ENCODE measurements at places on chromosomes 3 and 15.

DNA sequence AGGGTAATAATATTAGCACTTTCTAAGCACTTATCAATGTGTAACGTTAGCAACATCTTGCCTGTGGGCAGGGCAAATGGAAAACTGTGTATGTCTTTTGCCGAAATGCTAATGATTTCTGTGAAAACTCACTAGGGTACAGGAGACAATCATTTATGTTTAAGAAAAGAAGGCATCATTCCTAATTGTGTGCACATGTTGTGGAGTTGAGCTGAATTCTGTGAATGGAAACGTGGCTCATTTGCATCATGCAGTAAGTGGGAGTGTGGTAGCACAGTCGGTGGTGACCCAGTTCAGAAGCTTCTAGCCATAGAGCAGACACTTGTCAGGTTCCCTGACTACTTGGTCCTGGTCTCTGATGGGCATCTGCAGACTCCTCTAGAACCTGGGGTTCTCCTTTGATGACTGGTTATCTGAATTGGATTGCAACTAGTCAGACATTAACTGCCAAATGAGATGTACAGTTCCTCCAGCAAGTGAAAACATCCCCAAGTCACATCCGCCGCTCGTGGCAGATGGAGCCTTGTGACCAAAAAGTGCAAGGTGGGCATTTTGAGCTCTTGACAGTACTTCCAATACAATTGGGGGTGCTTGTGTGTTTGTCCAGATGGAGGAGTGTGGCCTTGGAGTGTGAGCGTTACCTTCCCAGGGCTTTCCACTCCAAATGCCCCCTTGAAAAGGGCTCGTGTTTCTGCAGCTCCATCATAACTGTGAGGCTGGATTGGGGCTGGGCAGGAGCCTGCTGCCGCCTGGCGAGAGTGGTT, 21.5 kb downstream of the MRPS25 start:
- DNase-seq, result no peak

DNA sequence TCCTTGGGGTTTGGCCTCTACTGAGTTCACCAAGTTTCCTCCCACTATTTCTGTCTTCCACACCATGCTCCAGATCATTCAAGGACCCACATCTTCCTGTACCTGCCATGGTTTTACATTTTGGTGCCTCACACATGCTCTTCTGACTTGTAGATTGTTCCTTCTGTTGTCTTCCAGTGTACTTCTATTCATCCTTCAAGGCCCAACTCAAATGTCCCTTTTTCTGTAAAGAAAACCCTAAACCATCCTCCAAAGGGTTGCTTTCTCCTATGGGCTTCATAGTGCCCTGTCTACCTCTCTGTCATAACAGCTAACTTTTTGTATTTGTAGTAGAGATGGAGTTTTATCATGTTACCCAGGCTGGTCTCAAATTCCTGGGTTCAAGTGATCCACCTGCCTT, 20.1 kb upstream of the TSEN2 start:
- DNase-seq, result no peak

- no peak for DNase-seq
These were observed 43.8 kb upstream of the GOLGA8A start for GRCh38 chr15:34481370-34481769.

GRCh38 chr15:27768732-27769475, 330.2 kb downstream of the OCA2 start:
- DNase-seq, result no peak

DNA sequence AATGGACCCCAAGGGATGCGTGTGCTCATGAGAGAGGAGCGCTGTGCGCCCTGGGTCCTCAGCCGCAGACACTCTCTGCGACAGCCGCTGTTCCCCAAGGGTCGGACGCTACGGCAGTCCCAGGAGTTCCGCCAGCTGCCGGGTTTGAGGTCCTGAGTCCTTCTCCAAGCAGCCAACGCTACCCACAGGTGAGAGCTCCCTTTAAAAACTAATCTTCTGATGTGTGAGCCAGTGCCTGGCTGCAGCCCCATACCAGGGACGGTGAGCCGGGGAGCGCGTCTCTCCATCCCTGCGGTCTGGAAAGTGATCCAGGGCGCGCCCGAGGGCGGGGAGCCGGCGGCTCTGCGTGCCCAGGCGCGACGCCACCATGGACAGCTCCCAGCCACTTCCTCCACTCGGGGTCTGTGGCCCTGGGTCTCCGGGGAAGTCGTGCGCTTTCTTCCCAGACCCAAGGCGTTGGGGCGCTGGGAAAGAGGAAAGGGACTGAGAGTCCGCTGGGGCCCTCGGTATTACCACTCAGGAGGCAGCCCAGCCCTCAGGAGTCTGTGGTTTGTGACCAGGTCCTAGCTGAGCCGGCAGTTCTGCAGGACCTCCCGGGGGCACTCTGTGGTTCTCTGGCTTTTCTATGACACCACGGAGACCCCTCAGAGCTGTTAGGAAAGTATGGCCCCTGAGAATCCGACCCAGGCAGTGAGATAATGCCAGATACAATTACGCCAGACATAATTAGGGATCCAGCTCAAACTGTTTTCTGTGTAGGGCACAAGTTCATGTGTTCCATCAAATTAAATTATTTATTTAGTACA, 1.4 kb downstream of the CEMIP start:
- no peak for DNase-seq

DNA sequence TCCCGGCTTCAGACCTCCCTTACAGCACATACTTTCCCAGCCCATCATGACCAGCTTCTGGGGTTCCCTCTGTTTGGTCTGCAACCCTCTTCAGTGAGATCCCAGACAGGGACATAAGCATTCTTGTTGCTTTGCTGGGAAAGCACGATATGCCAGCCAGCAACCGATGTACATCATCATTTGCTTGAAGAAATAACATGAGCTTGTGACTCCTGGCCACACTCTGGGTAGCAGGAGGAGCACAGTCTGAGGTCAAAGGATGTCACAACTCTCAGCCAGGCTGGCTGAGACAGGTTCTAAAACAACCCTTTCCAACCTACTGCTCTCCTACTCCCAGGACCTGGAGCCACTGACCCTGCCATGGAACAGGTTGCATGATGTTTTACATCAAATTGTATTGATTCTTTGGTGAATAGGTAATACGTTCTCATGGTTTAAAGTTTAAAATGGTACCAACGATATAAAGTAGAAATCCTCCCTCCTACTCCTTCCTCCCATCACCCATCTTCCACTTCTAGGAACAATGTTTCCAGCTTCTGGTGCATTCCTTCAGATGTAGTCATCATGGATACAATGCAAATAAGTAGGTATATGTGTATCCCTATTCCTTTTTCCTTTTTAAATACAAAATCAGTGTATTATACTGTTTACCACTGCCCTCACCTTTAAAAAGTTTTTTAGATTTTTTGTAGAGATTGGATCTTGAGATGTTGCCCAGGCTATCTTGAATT, 190.3 kb downstream of the OPA1 start:
- DNase-seq, result no peak

All from activated naive CD8-positive, alpha-beta T cell treated with anti-CD3 and anti-CD28 coated beads, Interleukin-2, amount 50 U/mL, for 16 hours (primary cell).